ENCODE measurements at places on chromosomes 4 and X.

DNA sequence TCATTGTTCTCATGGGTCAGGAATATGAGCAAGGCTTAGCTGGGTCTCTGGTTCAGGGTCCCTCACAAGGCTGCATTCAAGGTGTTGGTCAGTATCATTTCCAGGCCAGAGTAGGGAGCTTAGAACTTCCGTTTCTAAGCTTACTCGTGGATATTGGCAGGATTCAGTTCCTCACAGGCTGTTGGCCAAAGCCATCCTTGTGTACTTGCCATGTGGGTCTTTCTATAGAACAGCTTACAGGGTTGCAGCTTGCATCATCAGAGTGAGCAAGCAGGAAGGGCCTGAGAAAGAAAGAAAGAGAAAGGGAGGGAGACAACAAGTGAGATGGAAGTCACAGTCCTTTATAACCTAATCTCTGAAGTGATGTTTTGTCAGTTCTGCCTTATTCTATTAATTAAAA is 5.1 kb upstream of the LIMCH1 start:
- DNase-seq, result no peak

DNA sequence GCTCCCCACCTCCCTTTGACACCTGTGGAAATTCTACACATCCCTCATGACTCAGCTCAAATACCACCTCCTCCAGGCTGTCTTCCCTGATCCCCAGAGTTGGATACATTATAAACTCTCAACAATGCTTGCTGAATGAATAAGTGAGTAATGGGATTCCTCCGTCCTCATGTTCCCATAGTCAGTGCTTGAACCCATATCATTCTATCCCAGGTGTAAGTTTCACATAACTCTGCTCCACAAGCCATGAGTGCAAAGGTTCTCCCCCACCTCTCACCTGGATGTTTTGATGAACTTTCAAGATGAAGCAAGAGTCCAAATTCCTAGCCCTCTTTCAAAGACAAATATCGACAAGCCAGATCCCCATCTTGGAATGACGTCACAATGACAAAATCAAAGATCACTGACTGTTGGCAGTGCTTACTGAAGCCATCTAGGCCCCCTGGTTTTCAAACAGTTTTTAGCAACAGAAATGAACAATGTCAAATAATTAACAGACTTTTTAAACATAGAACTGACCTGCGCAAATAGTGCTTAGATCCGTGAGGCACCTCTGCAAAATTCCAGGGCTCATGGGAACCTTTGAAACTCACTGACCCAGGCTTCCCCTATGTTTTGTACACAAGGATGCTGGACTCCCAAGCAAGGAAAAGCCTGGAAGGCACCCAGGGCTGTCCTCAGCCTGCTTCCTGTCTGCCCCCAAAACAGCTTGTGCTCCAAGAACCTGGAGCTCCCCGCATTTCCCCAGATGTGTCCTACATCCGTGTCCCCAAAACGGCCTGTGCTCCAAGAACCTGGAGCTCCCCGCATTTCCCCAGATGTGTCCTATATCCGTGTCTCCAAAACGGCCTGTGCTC is 4.0 kb downstream of the SLC2A9 start:
- DNase-seq, result no peak

DNA sequence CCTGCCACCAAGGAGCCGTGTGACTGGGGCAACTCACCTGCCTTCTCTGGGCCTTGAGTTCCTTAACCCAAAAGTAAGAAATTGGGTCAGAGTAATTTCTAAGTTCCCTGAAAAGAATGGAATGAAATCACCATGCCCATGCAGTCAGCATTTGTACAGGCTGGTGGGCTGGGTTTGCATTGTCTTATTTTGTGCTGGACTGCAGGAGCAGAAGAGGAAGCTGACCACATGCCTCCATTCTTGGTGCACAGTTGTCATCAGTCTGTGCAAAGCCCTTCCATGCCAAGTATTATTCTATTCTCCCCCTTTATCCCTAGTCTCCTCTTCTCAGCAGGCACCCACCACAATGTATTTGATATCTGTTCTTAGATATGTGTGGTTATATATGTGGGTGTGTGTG is 56.3 kb downstream of the FHDC1 start:
- DNase-seq, result no peak

GRCh38 chr4:71147261-71147660 is 153.8 kb downstream of the DCK start:
- DNase-seq, result no peak

- DNase-seq, result peak; percentile 91
Observed at GRCh38 chr4:54657551-54658251, at the start of gene KIT. KIT (plus strand) TSS chr4:54657957; CDS start chr4:54658015, 58 bp downstream.

DNA sequence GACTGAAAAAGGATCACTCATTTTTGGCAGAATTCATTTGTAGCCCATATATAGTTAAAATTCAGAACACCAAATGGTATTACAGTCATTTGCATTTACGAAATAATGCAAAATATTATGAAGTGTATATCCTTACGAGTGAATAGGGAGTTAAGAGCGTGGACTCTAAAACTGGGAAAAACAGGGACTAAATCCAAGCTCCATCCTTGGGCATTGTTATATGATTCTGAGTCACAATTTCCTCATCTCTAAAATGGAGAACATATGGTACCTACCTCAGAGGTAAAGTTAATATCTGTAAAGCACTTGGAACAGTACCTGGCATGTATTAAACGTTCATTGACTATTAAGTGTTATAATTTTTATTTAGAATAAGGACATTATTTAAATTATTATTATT is 106.3 kb downstream of the ZAR1 start:
- DNase-seq, result no peak

DNA sequence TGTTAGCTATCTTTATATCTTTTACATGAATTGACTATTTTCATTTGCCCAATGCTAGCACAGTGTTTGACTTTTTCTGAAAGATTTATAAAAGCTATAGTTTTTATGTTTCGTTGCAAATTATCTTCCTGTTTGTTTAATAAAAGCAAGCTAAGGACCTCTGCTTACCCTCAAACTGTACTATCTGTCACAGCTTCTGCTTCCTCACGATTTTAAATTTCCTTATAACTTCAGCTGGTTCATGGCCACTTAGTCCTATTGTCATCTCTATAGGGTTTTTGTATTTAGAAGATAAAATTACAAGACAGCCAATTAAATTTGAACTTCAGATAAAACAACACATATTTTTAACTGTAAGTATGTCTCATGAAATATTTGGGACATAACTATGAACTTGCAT is 494.0 kb downstream of the PDGFC start:
- DNase-seq, result no peak

DNA sequence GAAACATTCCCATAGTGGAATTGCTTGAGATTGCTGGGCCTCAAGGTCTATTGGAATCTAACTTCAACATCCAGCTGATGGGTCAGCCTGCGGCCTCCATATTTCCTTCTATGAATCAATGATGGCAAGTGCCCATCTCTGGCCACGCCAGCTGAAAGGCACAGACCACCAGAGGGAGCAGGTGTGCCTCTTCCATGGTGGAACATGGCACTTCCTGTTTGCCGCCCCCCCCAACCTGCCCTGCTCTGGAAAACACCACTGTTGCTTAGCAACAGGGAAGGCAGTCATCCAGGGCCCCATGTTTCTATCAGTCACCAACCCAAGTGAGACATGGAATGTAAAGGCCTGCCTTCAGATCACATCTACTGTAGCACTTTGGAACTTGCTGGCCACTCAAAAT is 11.6 kb downstream of the PAGE4 start:
- DNase-seq, result no peak

DNA sequence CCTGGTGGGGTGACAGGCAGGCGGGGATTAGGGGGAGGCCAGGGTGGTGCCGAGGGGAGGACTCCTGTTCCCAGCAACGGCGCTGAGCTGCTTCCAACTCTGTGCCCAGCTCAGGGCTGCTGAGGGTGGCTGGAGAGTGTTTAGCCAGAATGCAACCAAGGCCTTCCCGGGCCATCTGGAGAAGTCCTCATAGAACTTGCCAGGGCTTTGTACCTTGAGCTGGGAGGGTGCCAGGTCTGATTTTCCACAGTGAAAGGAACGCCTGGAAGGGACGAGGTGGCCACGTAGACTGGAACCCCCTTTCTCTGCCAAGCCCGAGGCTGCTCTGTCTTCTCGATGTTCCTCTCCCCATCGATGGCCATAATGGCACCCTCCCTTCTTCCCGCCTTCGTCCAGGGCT is 57.0 kb upstream of the GPR78 start:
- DNase-seq, result no peak

- no peak for DNase-seq
Observed at GRCh38 chr4:57850141-57850540, 740.0 kb upstream of the IGFBP7 start.

GRCh38 chrX:154850957-154851611 is 16.6 kb upstream of the SMIM9 start:
- DNase-seq, result no peak

DNA sequence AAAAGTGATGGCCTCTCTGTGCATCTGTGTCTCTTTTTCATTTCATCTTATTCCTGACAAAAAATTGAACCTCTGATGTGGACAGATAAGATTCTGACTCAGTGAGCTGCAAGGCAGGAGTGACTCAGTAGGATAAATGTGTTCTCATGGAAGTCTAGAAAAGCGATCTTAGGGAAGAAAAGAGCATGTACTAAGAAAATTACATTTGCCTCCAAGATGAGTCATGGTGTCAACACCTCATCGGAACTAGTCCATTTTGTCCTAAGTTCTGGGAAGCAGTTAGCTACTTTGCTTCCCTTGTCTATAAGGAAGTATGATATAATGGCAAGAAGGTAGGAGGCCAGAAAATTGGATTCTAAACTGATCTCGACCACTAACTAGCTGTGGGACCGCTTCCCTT is 83.5 kb upstream of the AFF2 start:
- DNase-seq, result no peak

DNA sequence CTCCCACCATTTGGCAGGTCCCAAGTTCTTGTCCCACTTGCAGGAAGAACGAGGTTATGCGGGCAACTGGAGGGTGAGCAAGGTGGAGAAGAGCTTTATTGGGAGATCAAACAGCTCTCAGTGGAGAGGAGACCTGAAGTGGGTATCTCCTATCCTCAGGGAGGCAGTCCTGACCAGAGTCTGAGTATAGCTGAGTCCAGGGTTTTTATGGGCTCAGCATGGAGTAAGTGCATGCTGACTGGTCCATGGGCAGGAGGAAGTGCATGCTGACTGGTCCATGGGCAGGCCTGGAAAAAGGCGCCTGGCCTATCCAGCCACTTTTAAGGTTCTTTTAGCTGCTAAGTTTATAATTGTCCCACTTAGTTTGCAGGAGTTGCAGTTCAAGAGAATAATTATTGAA is 7.4 kb upstream of the HNRNPD start:
- no peak for DNase-seq

DNA sequence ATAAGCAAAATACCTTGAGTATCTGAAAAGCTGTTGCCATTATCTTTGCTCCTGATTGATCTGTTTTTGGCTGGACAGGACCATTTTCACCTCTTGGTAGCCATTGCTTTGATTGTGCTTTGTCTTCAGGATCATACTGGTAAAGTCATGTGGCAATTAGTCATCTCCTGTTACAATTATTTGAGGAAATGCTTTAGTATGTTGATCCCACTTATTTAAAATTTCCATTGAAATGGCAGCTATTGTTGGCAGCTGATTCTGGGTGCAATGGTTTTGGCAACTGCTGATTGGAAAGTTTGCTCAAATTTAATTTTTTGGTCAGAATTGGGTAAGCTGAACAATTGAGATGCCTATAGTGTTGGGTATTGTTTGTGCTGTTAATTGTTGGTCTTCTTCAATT is 238.3 kb upstream of the TLL1 start:
- no peak for DNase-seq

GRCh38 chr4:141011901-141012315 is 121.4 kb downstream of the RNF150 start:
- no peak for DNase-seq

- DNase-seq, result no peak
Observed at GRCh38 chr4:123480706-123481418, 84.3 kb downstream of the SPRY1 start.

- no peak for DNase-seq
Observed at GRCh38 chrX:18924507-18925088, 59.3 kb downstream of the PHKA2 start.

GRCh38 chr4:101944649-101945048 is 154.1 kb downstream of the BANK1 start:
- peak; percentile 28 for DNase-seq

DNA sequence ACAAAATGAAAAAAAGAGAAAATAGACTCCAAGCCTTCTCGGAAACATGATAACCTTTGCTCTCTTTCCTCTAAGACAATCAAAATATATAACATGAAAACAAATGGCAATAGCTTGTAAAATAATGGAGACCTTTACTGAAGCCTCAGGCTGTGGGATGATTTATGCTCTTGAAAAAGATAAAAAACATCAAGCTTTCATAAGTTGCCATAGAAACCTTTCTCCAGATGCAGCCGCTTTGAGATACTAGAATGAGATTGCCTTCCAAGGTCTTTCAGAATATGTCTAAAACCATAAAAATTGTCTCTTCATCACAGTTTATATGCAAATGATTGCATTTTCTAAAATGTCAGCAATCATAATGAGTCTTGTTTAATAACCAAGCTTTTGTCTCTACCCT is 31.6 kb downstream of the MAOB start:
- DNase-seq, result no peak

- DNase-seq, result no peak
Observed at GRCh38 chr4:53902786-53903185, 161.6 kb downstream of the CHIC2 start.

GRCh38 chr4:57553728-57554127 is 443.5 kb upstream of the IGFBP7 start:
- no peak for DNase-seq

- DNase-seq, result no peak
Observed at GRCh38 chrX:46662188-46662958, 88.8 kb downstream of the CHST7 start.

GRCh38 chrX:17077361-17077760 is 130.9 kb downstream of the REPS2 start:
- DNase-seq, result no peak

- DNase-seq, result no peak
Observed at GRCh38 chrX:145002771-145003170, 244.5 kb upstream of the SPANXN1 start.

GRCh38 chrX:118566359-118566758 is 70.7 kb downstream of the DOCK11 start:
- no peak for DNase-seq

GRCh38 chr4:141713771-141714445 is 77.5 kb downstream of the IL15 start:
- DNase-seq, result no peak

GRCh38 chr4:15186149-15186548 is 183.9 kb downstream of the CPEB2 start:
- DNase-seq, result no peak

GRCh38 chrX:120453985-120454384 is 15.1 kb downstream of the LAMP2 start:
- no peak for DNase-seq

- no peak for DNase-seq
Observed at GRCh38 chrX:114127411-114128025, 456.4 kb upstream of the HTR2C start.

DNA sequence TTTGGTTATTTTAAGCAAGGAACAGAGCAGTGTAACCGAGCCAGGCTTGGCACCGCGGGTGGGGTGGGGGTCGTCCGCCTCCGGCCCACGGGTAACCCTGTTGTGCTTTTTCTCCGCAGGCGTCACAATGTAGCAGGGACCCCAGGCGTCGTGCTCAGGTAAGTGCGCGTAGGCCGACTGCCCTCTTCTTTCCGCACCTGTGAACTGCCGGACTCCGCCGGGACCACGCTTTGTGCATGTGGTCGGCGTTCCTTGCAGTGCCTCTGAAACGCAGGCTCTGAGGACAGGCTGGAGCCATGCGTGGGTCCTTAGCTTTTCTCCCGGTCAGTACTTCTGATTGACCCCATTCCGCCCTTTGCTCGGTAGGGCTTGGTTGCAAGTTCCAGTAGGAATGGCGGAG is 24.9 kb downstream of the PCGF3 start:
- DNase-seq, result peak; percentile 58

GRCh38 chr4:184383497-184384055 is 90.8 kb downstream of the IRF2 start:
- peak; percentile 51 for DNase-seq
